HFFc6 (cell line): ENCODE measurements at places on chromosomes 6 and 20.

- no peak for DNase-seq
Observed at GRCh38 chr6:113924312-113924723, 46.6 kb downstream of the HDAC2 start.

DNA sequence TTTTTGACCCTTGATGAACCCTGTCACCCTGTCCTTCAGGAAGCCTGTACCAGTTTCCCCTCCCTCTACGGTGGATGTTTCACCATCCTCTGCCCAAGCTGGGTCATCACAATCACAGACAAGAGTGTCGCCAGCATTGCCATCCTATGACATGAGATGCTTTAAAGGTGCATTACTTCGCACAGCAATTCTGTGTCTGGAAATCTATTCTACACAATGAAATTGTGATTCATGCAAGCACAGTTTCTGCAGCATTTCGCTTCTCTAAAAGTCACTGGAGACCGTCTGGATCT lies 2.5 kb upstream of the ULBP2 start:
- DNase-seq: no peak

- DNase-seq: no peak
Observed at GRCh38 chr6:8195040-8195713, 92.8 kb upstream of the EEF1E1 start.

DNA sequence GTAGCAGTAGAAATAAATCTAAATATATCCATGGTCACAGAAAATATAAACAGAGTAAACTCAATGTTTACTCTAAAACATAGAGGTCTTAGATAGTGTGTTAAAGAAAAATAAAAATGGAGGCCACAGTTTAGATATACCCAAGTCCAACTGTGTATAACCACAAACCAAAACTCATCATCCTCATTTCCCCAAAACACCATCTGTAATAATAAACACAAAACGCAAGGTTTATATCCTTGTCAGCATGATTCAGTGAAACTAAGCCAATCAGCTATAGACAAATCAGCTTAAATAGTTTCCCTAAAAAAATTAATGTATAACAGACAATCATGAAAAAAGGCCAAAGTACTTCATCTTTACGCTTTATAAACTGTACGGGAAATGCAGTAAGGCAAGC lies 2.7 kb upstream of the HACE1 start:
- no peak for DNase-seq

GRCh38 chr6:169079650-169080049 lies 174.0 kb downstream of the THBS2 start:
- DNase-seq: no peak

DNA sequence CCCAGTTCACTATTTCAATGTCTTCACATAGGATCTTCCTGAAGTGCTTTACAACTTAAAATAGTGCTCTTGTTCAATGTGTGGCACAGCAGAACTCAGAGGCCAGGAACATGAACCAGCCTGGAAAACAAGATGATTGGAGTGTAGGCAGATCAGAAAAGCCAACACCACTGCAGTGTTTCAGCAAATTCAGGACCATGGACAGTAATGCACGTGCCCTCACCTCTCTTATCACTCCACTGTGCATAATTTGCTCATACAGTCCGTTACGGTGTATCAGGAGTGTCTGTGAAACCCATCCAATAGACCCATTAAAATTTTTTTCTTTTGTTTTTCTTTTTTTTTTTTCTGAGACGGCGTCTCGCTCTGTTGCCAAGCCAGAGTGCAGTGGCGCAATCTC lies 27.6 kb upstream of the HACE1 start:
- DNase-seq: no peak

- DNase-seq: no peak
Observed at GRCh38 chr20:55213653-55214052, 738.3 kb downstream of the DOK5 start.

DNA sequence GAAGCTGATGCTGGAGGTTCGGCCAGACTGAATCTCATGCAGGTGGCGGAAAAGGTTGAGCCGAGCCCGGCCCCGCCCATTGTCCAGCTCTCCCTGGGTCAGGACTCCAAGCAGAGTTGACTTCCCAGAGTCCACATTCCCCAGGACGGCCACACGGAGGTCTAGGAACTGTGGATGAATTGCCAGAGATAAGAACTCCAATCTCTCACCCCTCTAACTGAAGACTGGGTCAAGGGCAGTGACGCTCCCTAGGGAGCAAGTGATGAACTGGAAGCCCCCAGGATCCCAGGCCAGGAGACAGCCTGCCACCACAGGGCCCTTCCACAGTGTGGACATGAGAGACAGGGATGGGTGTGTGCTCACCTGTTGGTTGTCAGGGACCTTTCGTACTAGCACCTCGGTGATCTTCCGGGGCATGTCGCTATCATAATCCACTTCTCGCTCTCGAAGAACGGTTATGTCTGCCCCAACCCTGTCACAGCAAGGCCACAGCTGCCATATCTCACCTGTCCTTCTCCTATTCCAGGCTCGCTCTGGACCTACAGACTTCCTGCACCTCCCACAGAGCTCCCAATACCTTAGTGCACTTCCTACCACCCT lies 3.6 kb downstream of the GTPBP2 start:
- no peak for DNase-seq

- no peak for DNase-seq
Observed at GRCh38 chr6:24907919-24908649, 27.7 kb downstream of the RIPOR2 start.

DNA sequence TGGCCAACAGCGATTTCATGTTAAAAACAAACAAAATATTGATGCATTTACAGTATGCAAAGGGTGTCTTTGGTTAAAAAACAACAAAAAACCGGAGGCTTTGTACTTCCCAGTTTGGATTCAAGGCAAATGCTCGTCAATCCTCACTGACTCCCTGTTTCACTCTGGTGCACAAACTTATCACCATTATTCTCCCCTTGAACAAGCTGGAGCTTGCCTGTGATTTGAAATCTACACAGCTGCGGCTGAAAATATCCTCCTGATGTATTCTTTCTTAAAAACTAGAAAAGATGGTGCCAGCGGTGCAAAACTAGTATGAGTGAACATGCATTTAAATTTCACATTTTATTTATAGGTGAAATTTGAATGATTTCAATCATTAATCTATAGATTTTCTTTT lies 3.3 kb downstream of the PERP start:
- no peak for DNase-seq

DNA sequence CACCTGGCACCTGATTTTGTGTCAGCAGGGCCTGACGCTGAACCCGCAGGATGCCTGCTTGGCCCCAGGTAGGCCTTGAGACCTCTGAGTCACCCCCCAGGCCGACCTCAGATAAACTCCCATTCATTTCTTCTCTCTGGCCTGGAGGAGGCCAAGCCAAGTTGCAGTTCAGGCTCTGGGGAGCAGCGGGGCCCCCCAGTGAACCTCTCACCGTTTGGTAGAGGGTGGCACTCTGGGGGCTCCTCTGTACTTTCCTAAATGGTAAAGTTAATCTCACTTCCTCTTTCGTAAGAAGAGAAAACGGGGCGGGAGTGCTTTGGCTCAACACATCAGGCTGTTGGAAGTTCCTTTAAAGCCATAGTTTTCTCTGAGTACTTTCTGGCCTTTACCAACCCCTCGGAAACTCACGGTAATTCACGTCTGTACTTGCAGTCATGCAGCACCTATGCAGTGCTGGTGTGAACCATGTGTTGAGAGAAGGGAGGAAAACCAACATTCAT lies 2.8 kb downstream of the SIRPA start:
- no peak for DNase-seq

DNA sequence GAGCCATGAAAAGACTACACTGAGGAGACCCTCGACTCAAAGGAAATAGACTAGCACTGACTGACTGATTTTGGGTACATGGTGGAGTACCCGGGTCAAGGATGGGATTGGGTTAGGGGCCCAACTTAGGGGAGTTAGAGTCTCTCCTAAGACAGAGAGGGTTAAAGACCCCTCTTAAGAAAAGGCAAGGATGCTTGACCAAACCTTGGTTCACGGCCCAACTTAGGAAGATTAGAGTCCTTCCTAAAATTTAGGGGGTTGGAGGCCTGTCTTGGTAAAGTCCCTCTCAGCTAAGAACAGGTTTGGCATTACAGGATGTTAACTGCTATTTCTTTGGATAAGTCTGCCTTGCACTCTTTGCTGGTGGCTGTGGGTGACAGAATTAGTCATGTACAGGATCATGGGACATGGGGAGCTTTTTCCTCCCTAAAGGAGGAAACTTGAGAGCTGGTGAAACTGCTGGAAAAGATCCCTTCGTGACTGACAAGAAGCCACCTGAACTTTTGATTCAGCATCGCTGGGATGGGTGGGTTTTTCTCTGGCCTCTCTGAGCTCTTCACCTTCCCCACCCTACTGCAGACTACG lies 12.3 kb upstream of the SLC22A16 start:
- no peak for DNase-seq

DNA sequence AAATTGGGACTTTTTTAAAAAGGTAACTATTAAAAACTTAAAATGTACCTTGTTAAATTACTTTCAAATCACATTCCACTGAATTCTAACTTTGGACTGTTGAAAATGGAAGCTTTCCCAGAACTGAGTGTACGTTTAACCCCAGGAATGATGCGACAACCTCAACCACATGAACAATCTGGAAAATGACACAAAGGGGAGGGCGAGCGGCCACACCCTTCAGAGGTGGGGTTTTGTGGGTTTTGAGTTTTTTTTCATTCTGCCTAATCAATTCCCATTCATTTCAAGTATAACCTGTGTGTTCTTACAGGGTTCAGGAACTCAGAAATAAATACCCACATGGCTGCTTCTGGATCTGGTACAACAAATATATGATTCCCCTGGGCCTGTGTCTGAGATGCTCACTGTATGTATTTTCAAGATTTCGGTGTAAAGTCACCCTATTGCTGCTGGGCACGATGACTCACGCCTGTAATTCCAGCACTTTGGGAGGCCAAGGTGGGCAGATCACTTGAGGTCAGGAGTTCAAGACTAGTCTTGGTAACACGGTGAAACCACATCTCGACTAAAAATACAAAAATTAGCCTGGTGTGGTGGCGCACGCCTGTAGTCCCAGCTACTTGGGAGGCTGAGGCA lies 21.6 kb downstream of the CNKSR3 start:
- peak; percentile 46 for DNase-seq

DNA sequence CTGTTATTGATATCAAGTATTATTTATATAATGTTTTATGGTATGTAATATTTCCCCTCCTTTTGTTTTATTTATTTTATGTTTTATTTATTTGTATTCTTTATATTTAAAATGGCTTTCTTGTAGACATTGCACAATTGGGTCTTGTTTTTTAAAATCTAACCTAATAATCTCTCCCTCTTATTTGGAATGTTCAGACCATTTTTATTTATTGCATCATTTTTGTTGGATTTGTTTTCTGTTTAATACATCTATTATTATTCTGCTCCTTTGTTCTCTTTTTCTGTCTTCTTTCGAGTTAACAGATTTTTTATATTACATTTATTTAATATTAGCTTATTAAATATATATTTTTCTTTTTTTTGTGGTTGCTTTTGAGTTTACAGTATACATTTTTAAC lies 43.1 kb upstream of the SLC35B3 start:
- no peak for DNase-seq

GRCh38 chr20:2387180-2387577 lies 6.5 kb downstream of the TGM6 start:
- DNase-seq: peak; percentile 46

DNA sequence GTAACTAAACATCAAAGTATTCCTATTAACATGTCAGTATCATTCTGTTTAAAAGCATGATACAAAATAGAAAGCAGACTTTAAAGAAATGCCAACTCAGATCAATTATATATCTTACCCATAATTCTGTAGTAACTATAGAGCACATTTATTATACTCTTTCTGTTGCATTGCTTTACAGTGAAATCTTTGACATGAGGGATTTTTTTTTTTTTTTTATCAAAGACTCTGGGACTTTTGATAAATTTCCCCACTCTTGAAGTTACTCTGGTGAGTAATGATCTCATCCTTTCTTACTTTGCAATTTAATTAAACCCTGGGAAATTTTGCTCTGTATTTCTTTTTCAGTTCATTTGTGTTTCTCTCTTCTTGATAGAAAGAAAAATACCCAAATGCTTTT lies 17.4 kb downstream of the ADGRF4 start:
- no peak for DNase-seq

GRCh38 chr20:37980383-37980782 lies 52.9 kb downstream of the TTI1 start:
- no peak for DNase-seq

DNA sequence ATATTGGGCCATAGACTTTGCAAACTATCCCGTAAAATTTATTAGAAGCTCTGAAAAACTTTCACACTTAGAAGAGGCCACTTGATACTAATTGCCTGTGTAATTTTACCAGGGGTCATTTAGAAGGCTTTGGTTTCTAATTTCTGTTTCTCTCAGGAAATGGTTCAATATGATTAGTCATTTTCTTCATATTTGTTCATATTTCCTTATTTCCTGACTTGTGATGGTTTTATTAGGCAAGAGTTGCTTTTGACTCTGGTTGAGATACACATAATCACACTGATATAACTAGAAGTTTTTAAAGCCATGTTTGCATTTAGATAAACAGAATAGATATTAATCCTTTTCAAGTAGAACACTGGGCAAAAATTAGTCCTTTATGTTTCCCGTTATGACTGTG lies 11.8 kb upstream of the HBS1L start:
- DNase-seq: no peak

DNA sequence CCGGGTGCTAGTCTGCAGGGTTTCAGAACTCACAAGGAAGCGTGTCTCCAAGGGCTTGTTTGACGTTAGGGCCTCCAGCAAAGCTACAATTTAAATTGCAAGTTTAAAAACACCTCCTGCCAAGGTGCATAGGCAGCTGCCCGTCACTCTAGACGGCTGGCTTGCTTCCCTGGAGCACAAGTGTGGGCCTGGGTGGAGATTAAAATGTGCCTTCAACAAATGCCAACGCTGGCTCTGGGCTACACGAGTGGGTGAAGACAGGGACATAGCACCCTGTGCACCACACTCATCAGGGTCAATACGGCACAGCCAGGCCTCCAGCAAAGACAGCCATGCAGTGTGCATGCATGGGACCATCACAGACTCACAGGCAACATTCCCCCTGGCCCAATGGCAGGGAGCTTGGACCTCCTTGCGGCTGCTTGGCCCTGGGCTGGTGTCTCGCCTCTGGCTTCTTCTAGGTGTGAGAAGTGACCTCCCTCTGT lies 48.4 kb upstream of the FRMD1 start:
- DNase-seq: no peak

DNA sequence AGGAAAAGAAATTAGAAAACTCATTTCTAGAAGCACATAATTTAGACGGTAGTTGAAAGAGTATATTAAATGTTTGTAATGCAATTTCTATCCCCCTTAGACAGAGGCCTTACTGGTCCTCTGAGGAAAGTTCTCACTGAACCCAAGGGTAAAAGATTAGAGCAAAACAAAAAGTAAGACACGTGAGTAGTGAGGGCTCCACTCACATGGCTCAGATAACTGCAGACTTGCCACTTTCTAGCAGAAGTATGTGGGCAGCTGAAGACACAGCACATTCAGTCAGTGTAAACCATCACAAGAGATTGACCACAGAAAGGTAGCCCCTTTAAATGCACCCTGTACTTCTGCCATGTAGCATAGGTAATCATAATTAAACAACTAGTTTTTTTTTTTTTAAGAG lies 193.8 kb downstream of the BTBD9 start:
- no peak for DNase-seq

GRCh38 chr6:25487012-25487411 lies 165.0 kb upstream of the SCGN start:
- DNase-seq: no peak

- DNase-seq: no peak
Observed at GRCh38 chr6:1088492-1089001, 223.4 kb upstream of the FOXQ1 start.

GRCh38 chr6:37794825-37795224 lies 24.7 kb upstream of the ZFAND3 start:
- DNase-seq: peak; percentile 48

GRCh38 chr6:167956983-167957492 lies 40.4 kb upstream of the KIF25 start:
- DNase-seq: no peak

- no peak for DNase-seq
Observed at GRCh38 chr6:79435746-79436145, 101.5 kb downstream of the LCA5 start.
